ENCODE measurements at places on chromosomes 3 and 15.
A peak's percentile ranks its signal among the peaks of the same experiment; 100 is the strongest.

GRCh38 chr3:37499061-37499785 is 324.8 kb upstream of the LRRFIP2 start:
- DNase-seq: no peak

- peak; percentile 86 for DNase-seq
These were observed 8.1 kb downstream of the SPATA12 start for GRCh38 chr3:57068437-57069089.

DNA sequence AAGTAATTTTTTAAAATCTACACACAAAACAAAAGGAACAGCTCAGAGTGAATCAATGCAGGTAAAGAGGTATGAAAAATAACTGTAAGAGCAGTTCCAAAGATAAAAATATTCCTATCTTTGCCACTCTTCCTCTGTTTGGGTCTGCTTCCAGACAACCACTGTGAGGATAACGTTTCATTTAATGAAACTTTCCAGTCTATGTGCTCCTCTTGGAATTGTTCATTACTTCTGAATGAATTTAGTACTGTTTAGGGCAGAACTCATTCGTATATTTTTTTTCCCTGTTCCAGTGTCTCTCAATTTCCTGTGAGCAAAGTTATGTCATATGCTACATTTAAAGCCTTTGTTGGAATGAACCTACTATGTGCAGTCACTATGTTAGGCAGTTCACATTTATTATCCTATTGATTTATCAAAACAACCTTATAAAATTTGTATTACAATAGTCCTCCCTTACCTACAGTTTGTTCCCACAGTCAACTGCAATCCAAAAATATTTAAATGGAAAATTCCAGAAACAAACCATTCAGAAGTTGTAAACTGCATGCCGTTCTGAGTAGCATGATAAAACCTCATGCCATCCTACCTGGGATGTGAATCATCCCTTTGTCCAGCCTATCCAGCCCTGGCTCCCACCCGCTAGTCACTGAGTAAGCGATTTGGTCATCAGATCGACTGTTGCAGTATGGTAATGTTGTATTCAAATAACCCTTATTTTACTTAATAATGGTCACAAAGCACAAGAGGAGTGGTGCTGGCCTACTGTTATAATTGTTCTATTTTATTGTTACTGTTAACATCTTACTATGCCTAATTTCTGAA is 98.1 kb downstream of the TMCC1 start:
- peak; percentile 4 for DNase-seq

DNA sequence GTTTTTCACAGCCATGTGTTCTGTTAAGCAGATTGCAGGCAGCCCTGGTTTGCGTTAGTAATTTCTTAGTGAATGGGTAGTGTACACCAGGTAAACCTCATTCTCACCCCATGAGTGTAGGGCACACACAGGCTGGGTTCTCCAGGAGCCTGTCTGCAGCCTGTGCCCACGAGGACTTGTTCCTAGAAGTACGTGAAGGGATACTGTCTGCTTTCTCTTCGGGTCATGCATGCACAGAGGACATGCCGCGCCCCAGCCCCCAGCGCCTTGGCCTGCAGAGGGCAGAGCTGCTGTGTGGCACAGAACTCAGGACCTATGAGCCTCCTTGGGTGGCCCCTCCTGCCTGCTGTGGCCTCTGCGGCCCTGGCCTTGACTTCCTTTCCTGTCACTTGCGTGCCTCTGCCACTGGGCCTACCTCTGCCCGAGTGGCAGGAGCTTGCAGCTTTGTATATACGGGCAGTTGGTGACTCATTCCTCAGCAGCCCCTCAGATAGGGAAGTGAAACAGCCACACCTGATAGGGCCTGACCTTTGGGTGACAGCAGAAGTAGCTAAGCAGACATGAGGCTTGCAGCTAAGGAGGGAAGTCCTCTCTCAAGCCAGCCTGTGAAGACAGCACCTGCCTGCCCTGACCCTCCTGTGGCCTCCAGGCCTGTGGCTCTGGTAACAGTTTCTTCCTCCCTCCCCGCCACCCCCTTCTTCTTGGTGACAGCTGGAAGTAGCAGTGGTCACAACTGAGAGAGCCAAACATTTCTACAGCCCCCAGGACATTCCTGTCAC is 19.5 kb downstream of the PPCDC start:
- DNase-seq: no peak

- no peak for DNase-seq
These were observed 751 bp upstream of the RPS17 start for GRCh38 chr15:82540984-82541431.

- DNase-seq: no peak
These were observed 11.3 kb downstream of the USF3 start for GRCh38 chr3:113685124-113685523.

GRCh38 chr3:142898346-142899213 is 9.7 kb upstream of the PCOLCE2 start:
- no peak for DNase-seq

DNA sequence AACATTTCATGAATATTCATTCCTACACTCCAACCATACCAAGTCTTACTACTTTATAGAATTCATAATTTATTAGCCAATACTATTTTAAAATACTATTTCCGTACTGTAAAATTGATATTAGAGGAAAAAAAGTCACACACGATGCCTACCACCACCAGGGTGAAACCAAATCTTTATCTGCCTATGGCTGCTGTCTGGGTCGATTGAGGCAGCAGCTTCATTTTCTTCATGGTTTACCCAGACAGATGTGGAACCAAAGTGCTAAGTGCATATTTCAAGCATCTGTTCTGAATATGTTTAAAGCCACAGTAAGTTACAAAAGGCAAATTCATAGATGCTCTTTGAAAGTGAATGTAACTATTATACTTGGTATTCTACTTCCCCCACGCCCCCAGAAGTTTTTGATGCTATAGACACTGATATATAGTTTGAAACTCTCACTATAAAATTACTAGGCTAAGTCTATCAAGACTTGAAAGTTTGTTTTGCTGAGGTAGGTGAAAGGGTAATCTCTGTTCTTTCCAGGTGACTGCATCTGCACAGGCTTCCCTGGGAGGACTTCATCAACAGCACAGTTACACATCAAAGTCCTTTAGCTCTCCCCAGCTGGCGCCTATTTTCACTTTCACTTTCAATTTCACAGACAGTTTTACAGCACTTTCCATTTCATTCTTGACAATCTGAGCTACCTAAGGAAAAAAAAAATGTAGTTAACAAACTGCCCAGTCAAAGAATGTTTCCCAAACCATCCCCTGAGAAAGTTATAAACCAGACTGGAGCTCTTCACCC is 113.9 kb downstream of the POLQ start:
- peak; percentile 29 for DNase-seq

- DNase-seq: no peak
These were observed 31.5 kb downstream of the APH1B start for GRCh38 chr15:63308947-63309346.

GRCh38 chr3:70734756-70735155 is 422.3 kb upstream of the MDFIC2 start:
- no peak for DNase-seq

DNA sequence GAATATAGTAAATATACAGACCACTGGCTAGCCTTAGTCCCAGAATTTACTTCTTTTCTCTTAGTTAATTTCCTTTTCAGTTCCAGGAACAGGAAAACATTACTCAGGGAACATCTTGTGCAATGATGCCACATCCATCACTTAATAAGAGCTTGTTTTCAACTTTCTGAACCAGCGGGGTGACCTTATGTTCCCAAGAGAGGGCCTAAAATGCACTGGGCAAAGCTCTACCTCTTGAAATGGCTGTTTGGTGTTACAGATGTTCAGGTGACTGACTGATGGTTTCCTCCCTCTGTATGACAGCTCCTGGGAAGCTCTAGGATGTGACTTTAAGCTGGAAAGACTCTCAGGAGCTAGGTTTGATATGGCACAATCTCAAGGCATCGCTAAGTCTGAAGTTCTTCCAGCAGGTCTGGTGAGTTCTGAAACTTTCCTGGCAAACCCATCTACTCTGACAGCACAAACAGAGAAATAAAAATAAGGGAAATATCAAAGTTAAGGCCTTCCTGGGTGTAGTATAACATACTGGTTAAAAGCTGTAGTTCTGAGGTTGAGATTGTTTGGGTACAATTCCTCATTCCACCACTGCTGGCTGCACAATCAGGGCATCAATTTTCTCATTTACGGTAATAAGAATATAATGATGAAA is 98.6 kb downstream of the ZIC1 start:
- DNase-seq: no peak

- DNase-seq: peak; percentile 63
These were observed 49.6 kb downstream of the PCSK6 start for GRCh38 chr15:101439920-101440319.

DNA sequence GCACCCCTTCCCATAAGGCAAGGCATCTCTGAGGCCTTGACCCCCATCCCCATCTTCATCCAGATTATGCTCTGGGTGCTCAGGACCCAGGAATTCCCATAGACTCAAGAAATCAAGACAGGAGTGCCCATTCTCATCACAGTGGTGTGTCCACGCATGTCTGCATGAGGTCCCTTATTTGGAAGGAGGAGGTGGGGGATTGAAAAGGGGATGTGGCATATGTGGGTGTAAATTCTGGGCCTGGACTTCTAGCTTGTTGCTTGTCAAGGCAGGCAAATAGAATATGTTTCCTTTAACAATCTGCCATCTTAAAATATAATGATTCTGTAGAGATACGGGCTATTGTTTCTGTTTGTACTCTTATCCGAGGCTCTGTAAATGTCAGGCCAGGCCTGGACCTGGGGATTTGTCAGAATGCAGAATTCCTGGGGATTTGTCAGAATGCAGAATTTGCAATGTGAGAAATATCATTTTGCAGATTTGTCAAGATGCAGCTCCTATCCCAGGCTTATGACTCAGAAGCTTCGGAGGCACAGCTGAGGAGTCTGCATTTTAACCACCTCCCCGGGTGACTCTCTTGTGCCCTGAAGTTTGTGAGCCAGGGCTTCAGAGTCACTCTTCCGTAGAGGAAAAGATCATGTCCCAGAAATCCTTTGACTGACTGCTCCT is 157.8 kb downstream of the SV2B start:
- DNase-seq: no peak

- DNase-seq: no peak
These were observed 402.4 kb upstream of the PDZRN3 start for GRCh38 chr3:74027121-74027520.

- no peak for DNase-seq
These were observed 122.7 kb downstream of the GOLIM4 start for GRCh38 chr3:167973046-167973445.

- DNase-seq: no peak
These were observed 8.7 kb downstream of the DLG1 start for GRCh38 chr3:197289726-197290125.

DNA sequence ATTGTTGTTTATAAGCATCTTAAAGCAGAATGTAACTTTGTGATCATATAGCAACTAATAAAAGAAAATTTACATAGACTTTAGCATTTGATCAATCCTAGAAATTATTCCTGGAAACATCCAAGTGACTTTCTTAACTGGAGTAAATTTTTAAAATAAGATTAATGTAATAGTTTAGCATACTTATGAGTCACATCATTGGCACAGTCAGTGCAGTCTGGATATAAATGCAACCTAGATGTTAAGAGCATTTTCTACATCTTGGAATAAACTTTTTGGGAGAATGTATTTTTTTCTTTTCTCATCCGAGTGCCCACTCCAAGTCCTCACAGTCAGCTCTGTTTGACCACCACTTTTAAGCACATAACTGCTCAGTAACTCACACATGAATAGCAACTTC is 324.6 kb upstream of the PLSCR5 start:
- no peak for DNase-seq

DNA sequence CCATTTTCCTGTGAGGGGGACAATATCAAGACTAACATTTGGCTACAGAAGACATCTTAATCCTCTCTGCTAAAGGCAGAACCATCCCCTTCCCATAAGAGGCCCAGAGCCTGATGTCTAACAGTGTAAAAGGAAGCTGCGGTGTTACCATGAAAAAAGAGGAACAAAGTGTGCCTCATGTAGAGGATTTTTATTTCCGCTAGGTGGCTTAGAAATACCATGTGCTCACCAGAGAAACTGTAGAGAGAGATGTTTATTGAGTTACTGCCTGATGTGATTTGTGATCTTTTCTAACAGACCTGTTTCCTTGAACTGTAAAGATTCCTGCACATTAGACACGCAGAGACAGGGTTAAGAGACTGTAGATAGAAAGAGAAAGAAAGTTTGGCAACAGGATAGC is 22.0 kb downstream of the OR5H15 start:
- DNase-seq: no peak

DNA sequence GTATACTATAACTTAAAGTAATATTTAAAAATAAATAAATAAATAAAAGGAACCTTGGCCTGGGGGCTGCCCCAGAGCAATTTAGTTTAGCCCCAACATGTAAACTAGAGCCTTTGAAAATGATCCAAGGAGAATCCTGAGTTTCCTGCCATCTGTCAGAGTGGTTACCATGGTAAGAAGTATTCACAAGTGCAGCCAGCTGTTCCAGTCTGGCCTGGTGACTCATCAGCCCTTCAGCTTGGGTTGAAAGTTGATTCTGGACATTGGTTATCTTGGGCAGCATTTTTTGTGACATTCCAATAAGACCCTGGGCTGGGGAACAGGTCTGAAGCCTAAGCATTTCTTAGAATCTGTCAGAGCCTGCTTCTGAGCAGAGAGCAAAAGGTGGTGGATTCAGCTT is 72.7 kb upstream of the LRTM1 start:
- peak; percentile 77 for DNase-seq

- DNase-seq: no peak
These were observed 162.6 kb upstream of the P2RY1 start for GRCh38 chr3:152672320-152672649.

- no peak for DNase-seq
These were observed 3.0 kb downstream of the CCR8 start for GRCh38 chr3:39332525-39332924.

- no peak for DNase-seq
These were observed 62.2 kb downstream of the MB21D2 start for GRCh38 chr3:192855434-192855833.

DNA sequence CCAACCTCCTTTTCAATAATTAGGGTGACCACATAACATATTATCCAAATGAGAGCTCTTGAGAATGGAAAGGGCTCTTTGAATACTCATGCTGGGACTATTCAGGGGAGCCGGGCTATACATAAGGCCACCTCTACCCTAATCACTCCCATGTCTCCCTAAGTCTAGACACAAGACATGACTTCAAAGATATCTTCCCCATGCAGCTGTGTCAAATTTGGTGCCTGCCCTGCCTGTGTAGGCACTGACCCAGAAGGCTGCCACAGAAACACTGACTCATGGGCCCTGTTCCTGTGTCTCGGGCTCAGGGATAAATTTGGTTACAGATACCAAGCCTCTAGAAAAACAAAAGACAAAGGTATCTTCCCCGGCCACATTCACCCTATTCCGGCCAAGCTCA is 70.3 kb downstream of the MYLK start:
- DNase-seq: no peak

DNA sequence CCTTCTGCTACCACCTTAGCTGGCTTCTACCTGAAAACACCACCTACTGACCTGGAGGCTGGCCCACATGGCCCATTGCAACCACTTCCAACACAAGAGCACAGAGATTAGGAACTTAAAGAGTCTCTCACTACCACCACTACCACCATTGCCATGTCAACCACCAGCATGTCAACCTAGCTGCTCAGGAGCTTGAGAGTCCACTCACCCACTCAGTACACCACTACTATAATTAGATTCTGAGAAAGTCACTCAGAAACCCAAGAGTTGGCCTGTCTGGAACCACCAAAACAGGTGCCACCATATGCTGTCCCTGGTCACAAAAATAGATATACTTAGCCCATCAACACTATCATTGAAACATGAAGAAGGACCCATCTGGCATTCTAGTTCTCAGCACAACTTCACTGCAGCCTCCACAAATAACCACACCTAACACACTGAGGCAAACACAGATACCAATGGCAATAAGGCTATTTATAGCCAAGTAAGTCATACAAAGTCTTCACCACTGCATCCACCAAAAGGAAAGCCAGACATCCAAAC is 806.7 kb upstream of the EPHA6 start:
- no peak for DNase-seq

Data from GM04504 (cell line).